ENCODE measurements at places on chromosomes 6 and 20.

- DNase-seq: no peak
Measured at GRCh38 chr6:170151804-170152123, 139.1 kb downstream of the DLL1 start.

GRCh38 chr20:60137657-60138245 lies 179.5 kb downstream of the CDH26 start:
- peak; percentile 30 for DNase-seq

DNA sequence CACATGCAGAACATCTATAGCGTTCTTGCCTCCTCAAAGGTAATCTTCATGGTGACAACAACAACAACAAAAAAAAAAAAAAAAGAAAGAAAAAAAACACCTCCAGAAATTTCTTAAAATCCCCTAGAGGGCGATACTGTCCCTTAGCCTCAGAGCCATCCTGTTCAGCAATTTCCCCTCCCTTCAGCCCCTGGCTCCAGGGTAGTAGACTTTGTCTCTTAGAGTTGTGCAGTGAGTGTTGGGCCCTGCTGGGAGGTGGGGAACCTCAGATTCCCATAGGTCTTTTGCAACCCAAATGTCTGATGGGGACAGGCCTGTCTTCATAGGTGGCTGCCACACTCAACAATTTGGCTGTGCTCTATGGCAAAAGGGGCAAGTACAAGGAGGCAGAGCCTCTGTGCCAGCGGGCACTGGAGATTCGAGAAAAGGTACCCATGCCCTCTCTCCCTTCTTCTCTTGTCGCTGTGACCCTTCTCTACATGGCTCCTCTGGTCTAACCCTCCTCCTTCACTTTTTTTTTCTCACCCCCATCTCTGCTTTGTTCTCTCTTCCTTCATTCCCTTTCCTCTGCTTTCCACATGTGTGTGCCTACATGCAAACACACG lies 6.0 kb upstream of the PTK7 start:
- no peak for DNase-seq

- DNase-seq: peak; percentile 92
Measured at GRCh38 chr6:149028767-149029405, 282.1 kb downstream of the UST start.

DNA sequence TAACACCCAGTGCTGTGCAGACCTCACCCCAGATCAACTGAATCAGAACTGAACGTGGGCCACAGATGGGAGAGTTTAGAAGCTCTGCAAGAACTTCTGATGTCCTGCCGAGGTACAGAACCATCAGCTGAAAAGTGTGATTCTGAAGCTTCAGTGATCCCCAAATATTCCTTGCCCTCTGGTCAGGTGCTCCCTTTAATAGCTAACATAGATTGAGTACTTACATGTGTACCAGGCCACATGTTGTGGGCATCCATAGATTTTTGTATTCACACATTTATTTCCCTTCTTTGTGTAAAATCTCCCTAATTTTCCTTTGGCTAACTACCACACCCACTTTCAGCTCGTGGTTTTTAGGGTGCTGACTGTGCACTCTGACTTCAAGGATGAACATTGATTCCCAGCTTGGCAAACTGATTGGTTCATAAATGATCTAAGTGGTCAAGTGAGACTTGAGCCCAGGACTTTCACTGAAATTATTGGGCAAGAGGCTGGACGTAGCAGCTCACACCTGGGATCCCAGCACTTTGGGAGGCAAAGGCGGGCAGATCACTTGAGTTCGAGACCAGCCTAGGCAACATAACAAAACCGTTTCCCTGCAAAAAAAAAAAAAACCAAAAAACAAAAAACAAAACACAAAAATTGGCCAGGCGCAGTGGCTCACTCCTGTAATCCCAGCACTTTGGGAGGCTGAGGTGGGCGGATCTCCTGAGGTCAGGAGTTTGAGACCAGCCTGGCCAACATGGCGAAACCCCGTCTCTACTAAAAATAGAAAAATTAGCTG lies 162.2 kb downstream of the BCAS1 start:
- no peak for DNase-seq

DNA sequence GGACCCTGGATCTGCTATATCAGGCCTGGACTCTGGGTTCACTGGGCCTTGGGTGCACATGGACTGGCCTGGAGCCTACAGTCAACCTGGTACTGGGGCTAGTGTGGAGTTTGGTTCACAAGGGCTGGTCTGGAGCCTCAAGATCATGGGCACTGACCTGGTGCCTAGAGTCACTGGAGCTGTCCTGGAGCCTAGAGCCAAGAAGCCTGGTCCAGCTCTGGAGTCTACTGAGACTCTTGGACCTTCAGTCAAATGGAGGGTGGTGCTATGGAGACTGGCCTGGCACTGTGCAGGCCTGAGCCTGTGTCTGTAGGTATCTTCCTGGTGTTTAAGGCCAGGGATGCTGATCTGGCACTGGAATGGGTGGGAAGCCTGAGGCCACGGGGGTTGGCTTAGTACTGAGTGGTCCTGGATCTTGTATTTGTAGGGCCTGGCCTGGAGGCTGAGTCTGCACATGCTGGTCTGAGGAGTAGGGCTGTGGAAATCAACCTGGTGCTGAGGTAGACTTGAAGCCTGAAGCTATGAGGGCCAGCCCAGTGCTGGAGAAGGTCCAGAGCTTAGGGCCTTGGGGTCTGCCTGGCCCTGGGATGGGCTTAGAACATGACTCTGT lies 16.5 kb upstream of the WFDC9 start:
- no peak for DNase-seq

GRCh38 chr6:138844192-138844591 lies 48.3 kb downstream of the ECT2L start:
- no peak for DNase-seq

DNA sequence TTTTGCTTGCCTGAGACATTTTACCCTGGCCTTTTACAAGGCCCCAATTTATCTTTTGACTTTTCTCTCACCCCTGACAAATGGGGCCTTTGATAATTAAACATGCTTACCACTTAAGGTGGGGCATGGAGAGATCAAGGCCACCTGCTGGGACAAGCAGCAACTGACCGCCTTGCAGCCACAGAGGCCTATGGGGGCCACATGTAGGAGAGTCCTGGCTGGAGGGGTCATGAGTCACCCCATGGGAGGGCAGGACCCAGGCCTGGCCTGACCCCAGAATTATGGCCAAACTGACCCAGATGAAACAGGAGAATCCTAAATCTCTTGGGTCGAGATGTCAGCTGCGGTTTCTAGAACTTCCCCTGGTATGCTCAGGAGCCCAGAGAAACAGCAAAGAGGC lies 8.5 kb upstream of the OCSTAMP start:
- DNase-seq: no peak

GRCh38 chr6:195861-196360 lies 96.4 kb upstream of the DUSP22 start:
- DNase-seq: no peak

GRCh38 chr20:6492271-6493055 lies 275.0 kb upstream of the BMP2 start:
- DNase-seq: no peak

- no peak for DNase-seq
Measured at GRCh38 chr6:66578362-66578761, 871.3 kb upstream of the EYS start.

- DNase-seq: no peak
Measured at GRCh38 chr20:13017883-13018535, 9.2 kb downstream of the SPTLC3 start.

- no peak for DNase-seq
Measured at GRCh38 chr20:55004044-55004443, 528.7 kb downstream of the DOK5 start.

GRCh38 chr6:8865451-8865850 lies 430.1 kb upstream of the SLC35B3 start:
- DNase-seq: no peak

GRCh38 chr6:53931086-53931485 lies 136.3 kb downstream of the LRRC1 start:
- DNase-seq: no peak

DNA sequence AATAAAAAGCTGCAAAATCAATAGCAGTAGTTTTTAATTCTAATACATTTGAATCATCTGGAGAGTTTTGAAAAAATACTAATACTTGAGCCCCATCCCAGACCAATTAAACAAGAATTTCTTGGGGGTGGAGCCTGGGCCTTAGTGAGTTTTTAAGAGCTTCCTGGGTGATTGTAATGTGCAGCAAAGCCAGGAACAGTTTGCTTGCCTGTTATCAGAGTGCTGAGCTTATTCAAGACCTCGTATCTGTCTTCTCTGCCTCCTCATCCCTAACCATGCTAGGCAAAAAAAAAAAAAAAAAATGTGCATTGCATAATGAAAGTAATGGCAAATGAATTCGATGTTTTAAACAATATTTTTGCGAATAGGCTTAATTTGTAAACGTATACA lies 36.4 kb upstream of the MYB start:
- DNase-seq: no peak

- DNase-seq: peak; percentile 24
Measured at GRCh38 chr6:29845405-29846006, 17.9 kb downstream of the HLA-G start.

DNA sequence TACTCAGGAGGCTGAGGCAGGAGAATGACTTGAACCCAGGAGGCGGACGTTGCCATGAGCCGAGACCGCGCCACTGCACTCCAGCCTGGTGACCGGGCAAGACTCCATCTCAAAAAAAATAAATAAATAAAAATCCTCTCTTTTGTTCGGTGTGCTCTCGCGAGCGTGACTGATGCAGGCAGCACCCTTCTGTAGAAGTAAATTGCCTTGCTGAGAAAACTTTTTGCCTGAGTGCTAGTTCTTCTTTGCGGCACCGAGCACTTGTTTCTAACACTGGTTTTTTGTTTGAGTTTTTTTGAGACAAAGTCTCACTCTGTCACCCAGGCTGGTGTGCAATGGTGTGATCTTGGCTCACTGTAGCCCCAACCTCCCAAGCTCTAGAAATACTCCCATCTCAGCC lies 30.5 kb downstream of the PLN start:
- DNase-seq: no peak

GRCh38 chr6:36514554-36515456 lies 32.5 kb downstream of the STK38 start:
- no peak for DNase-seq

- no peak for DNase-seq
Measured at GRCh38 chr20:18986895-18987580, 173.5 kb downstream of the SCP2D1 start.

DNA sequence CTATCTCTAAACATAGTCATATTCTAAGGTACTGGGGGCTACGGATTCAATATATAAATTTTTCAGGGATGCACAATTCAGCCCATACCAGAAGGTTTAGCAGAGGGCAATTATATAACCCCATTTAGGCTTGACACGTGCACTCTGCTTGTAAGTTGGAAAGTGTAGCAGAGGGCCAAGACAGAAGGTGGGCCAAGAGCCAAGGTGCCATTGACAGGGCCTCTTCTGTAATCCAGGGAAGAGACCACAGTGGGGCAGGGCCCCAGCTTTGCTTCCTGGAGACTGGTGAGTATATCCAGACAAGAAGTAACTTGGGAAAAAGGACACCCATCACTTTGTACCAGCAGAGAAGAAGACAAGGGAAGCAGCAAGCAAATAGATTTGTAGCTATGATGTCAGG lies 672.4 kb upstream of the MARCKS start:
- no peak for DNase-seq

GRCh38 chr6:170288852-170289179 lies 2.1 kb downstream of the DLL1 start:
- DNase-seq: no peak

GRCh38 chr6:154399097-154399496 lies 42.5 kb upstream of the IPCEF1 start:
- no peak for DNase-seq

- DNase-seq: no peak
Measured at GRCh38 chr6:159555082-159555875, 137.8 kb downstream of the SOD2 start.

GRCh38 chr20:17925141-17925939 lies 43.3 kb downstream of the SNX5 start:
- DNase-seq: no peak

DNA sequence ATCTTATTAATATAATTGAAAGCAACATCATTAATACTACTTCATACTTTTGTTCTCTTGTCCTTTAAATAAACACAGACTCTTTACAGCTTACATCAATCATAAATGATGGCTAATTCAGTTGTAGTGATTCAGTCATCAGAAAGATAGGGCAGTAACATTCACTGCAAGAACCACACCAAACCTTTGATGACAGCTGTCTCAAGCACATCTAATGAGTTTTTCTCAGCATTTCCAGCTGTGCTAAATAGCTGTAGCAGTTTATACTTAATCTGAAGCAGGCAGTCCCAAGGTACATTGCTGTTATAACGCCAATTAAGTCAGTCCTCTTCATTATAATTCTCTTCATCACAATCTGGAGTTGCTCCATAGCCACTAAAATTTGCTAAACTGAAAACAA lies 45.7 kb downstream of the PREP start:
- no peak for DNase-seq

DNA sequence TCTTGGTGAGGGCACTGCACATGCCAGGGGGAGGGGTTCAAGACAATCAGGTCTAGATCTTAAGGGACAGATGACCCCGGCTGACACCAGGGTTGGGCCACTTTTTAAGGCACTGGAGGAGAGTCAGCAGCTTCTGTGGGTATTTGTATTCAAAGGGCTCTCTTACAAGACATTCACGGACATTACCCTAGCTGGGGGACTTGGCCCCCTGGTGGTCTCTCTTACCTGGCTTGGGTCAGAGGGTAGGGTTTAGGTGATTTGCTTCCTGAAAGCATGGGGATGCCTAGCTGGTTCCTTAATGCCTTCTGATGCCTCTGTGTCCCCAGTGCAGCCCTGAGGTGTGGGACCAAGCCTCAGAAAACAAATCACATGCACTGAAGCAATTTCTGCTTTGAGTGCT lies 354.7 kb downstream of the CDC5L start:
- DNase-seq: no peak

DNA sequence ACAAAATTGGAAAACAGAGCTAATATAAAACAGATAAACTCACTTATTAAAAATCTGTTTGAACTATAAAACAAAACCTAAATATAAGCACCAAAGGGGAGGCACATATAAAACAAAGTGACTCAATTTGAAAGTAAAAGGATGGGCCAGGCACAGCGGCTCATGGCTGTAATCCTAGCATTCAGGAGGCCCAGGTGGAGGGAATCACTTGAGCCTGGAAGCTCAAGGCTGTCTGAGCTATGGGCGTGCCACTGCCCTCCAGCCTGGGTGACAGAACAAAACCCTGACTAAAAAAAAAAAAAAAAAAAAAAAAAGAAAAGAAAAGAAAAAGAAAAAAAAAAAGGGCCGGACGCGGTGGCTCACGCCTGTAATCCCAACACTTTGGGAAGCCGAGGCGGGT lies 31.1 kb upstream of the SMAP1 start:
- DNase-seq: no peak

- no peak for DNase-seq
Measured at GRCh38 chr20:16553684-16554083, 19.6 kb downstream of the KIF16B start.

- DNase-seq: no peak
Measured at GRCh38 chr6:118606268-118606667, 45.1 kb downstream of the CEP85L start.

GRCh38 chr20:1818247-1818840 lies 76.9 kb upstream of the SIRPA start:
- no peak for DNase-seq
